ENCODE measurements at places on chromosomes 5 and 9.
A peak's percentile ranks its signal among the peaks of the same experiment; 100 is the strongest.

DNA sequence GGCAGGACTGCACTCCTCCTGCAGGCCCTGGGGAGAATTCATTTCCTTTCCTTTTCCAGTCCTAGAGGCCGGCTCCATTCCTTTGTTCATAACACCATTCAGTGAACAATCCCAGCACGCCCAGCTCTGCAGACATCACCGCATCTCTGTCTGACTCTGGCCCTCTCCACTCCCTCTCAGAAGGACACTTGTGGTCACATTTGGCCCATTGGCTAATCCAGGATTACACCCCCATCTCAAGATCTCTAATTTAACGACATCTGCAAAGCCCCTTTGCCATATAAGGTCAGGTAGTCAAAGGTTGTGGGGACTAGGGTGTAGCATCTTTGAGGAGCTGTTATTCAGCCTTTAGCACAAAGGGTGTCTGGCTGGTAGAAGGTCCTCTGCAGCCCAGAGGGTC, 185.0 kb upstream of the DAP start:
- no peak for DNase-seq

- no peak for DNase-seq
These were observed 137.8 kb downstream of the SEMA6A start for GRCh38 chr5:116436674-116437350.

GRCh38 chr5:32833663-32834062, 122.5 kb downstream of the NPR3 start:
- no peak for DNase-seq

- DNase-seq = no peak
These were observed 127.8 kb upstream of the CKMT2 start for GRCh38 chr5:81105261-81105877.

DNA sequence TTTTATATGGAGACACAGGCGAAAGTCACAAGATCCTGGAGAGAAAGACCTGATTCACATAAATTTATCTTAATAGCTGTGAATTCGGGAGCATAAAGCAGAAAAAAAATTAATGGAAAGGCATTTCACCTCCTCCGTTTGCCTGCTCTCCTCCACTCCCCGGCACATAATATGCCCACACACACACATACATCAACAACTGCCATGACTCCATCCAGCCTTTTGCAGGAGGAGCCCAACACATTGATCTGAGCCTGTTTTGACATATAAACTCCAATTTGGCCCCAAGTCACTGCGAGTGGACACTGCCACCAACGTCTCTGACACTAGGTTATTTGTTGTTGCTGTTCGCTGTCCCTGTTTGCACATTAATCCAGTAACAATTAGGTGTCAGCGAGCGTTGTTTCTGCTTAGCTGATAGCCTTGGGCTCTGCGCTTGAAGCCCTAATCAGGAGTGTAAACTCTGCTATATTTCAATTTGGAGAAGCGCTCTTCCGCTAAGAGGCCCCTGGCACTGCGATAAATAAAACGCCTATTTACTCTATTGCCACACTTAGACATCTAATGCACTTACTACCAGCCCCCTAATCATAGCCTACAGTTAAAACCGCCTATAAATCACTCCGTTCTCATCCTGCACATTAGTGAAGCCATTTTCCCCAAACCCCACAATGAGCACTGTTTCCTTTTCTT, 195.8 kb upstream of the TBCA start:
- DNase-seq = peak; percentile 21

GRCh38 chr5:42940853-42941252, 99.3 kb downstream of the ANXA2R start:
- DNase-seq = no peak

GRCh38 chr9:104386425-104387069, 117.5 kb upstream of the OR13F1 start:
- DNase-seq = peak; percentile 12

DNA sequence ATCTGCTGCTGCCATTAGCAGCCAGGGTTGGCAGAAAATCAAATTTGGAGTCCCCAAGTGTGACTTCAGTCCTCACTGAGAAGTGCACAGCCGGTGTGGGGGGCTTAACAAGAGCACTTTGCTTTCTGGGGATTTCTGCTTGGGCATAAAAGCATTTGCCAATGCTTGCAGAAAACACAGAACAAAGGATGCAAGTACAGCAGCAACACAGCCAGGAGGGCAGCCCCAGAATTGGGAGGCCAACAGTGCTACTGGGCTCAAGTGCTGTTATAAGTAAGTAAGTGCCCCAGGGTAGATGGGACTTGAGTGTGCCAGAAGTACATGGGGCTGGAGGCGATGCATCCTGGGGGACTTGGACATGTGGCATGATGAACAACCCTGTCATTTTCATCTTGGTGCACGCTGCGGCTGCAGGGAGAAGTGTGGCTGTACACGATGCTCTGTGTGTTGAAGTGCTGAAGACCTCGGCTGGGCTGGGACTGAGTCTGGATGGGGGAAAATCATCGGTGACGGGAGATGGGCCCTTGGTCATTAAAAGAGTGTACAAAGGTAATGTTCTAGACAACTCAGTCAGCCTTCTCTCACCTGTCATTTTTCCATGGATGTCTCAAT, 73.3 kb downstream of the GOLPH3 start:
- no peak for DNase-seq

GRCh38 chr5:176365351-176366231, at the start of gene ARL10:
TSS of gene ARL10 (plus strand) at chr5:176365487. CDS start at chr5:176365564, 77 bp downstream.
- peak; percentile 18 for DNase-seq

DNA sequence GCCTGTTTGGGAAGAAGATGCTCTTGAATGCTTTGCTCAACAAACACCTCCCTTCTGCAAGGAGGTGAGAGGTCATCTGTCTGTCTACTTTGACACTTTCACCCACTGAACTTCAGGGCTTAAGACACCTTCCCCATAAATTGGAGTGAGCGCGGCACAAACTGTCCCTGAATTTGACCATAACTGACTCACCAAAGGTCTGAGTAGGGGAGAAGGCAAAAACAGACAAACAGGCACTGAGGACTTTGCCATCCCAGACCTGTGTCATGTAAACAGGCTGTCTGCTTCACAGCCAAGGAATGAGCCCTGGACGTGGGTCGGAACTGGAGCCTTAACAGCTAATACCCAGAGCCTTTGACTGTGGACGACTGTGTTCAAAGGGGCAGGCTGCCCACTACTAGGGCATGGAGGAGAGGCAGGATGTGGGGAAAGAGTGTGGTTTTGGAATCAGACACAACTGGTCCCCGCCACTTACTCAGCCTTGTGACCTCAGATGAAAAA, 320.9 kb upstream of the KLF4 start:
- no peak for DNase-seq

DNA sequence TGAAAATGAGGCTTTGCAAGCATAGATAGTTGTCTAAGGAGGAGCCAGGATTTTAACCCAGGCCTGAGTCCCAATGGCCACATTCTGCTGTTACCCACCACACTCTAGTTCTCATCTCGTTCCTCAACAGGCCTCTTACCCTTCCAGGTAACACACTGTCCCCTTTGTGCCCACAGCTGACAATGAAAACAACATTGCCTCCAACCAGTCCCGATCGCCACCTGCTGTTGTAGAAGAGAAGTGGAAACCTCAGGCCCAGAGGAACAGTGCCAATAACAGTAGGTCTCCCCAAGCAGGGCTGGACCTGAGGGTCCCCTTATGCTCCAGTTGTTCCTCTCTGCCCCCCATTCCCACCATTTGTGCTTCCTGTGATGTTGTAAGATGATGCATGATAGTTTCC, 30.4 kb downstream of the AMBP start:
- DNase-seq = no peak

DNA sequence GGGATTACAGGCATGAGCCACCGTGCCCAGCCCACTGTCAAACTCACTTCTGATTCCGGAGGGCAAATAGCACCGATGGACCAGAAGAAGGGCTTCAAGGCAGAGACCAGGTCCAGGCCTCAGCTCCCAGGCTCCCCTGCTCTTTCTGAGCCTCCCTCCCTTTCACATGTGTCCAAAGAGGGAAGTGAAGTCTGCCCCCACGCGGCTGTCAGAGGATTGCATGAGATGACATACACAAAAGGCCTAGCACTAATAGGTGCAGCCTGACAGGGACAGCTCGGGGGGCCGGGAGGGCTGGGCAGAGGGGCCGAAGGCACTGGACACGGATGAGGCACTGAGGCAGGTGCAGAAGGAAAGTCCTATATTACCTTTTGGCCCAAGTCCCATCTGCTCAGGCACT, 16.1 kb downstream of the FBP1 start:
- DNase-seq = no peak

DNA sequence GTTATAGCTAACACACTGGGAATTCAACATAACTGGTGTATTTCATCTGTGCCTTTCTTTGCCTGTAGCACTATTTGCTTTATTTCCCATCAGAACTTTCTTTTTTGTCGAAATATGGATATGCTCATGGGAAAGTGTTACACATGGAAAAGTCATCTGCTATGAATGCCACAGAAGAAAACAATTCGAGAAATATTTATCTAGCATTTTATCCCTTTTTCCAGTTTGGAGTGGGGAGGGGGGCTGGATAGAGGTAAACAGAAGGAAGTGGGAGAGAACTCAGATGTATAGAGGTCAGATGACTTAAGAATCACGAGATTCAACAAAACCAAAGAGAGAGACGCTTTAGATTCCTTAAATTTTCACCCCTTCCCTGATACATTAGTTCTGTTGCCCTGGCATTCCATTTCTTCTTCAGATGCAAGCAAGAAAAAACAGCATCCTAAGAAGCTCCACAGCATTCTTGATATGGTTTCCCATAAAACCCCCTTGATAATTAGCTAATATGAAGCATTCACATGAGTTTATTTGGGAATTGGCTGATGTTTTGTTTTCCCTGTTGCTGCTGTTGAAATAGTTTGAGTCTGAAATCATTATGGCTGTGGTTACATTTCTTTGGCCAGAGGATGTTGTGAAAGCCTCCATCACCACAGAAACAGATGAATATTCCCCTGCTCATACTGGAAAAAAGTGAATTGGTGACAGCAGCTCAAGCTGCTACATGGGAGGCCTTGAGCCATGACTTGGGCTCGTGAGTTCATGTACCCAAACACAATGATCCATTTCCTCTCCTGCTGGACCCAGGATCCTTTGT, 335.8 kb upstream of the DAB2 start:
- DNase-seq = peak; percentile 95

Measured in skin of body (tissue), 3 donors.